Left cardiac atrium (tissue), 4 donors: ENCODE measurements at places on chromosomes 12 and 14. TPM values are rescaled to one million over a fixed set of nuclear protein-coding genes. Genes with fewer than 3 reads are reported as not detected.

DNA sequence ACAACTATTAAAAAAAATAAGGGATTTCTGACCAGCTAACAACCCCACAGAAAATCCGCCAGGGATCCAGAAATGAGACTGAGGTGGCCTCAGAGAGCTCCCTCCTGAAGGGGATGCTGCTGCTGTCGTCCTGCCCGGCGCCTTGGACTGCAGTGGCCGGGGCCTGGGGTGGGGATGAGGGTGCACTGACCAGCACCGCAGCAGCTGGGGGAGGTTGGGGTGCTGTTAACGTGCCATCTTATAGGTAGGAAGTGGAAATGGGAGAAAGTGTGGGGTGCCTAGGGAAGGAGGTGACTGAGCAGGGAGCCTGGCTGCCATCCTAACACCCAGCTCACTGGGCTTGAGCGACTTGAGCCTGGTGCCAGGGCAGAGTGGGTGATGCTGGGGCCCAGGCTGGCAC is 32.0 kb downstream of the DDX11 start:
- DNase-seq = no peak

DNA sequence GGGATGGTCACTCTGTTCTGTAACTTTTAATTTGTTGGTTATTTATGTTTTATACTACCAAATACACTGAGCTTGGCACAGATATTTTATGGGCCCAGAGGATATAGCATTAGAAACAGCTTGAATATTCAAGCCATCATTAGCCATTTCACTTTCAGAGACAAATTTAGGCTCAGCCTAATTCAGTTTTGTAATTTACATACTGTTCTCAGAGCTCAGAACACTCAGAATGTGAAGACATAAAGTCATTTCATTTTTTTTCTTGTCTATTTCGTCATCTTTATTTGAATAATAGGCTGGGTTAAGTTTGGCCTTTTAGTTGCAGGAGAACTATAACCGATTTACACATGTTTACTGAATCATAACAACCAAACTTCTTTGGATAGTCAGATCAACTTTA is 361.7 kb downstream of the SNAPC1 start:
- DNase-seq = no peak

DNA sequence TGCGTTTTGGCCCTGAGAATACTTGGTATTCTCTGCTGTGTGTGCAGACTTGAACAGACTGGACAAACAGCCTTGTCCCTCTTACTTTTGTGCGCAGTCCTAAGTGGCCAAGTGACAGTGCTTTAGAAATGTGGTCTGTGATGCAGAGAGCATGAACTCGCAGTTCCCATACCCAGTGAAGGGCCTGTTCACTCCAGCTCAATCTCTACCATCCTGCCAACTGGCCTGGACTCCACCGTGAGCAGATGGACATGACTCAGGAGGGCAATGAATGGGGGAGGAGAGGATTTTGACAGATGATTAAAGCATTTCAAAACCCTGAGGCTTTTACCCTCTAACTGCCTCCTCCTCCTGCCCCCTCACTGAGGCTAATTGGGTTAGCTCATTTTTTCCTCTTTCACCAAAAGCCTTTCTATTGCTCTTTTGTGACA is 62.5 kb upstream of the PYGL start:
- peak; percentile 41 for DNase-seq

DNA sequence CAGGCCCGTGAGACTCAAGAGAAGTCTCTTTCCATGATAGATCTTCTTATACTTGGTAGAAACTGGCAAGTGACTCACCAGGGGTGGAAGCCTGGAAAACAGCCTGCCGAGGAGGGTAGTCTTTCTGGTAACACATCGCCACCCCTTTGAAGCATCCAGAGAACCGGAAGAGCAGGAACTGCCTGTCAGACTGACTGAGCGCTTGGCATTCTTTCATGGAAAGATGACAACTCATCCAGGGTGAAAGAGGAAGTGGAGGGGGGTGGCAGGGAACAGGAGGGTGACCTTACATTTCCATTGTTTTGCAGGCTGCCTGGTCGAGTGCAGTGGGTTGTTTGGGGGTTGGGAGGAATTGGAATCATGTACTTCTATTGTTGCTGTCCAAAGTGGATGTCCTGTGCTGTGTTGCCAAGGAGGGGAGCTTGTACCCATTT is 34.5 kb downstream of the PRKCH start:
- peak; percentile 75 for DNase-seq

Gene EID3
- 1.7 TPM for total RNA-seq

DNA sequence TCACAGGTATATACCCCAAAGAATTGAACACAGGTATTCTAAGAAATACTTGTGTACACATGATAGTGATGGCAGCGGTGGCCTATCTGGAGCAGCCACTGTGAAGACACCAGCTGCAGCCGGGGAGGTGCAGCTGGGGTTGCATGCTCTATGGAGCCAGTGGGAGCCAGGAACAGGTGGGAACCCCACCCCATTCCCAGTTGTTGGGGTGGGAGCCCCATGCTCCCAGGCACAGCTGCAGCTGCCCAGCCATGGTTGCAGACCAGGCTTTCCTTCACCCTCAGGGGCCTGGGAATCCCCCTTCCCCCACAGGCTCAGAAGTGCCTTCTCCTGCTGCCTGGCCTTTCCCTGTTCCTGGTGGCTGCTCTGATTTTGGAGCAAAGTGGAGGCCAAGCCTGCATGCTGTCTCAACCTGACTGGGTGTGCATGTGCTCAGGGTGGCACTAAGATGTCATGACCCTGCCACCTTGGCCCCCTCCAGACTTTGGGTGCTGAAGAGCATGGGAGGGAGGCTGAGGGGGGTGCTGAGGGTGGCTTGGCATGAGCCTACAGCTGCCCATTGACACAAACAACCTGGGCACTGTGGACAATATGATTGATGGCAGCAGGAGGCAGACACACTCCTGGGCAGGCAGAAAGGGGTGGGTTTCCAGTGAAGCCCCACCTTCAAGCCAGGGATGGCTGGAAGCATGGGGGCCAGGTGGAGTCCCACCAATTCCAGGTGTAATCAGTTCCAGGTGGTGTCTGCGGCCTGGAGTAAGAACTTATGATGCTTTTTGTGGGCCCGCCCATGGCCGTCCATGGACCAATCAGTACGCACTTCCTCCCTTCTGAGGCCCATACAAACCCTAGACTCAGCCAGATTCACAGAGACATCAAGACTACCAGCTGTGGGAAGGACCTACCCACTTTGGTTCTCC is 234.7 kb downstream of the ADGRD1 start:
- no peak for DNase-seq

DNA sequence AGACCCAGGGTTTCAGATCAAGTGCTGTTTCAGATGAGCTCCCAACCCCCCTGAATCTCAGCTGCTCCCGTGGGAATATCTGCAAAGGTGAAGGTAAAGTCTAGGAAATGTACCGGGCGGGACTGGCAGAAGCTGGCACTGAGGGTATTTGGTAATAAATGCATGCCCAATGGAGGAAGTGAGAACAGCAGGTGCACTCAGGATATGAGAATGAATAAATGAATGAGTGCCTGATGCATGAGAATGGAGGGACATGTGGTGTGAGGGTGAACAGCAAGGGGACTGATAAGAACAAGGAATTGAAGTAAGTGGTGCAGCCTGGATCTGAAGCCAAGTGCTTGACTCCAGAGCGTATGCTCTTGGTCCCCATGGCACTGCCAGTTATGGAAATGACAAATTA is 11.6 kb downstream of the RAPGEF3 start:
- DNase-seq = no peak
